ENCODE measurements at places on chromosomes 4 and X. TPM values are rescaled to one million over a fixed set of nuclear protein-coding genes. Genes with fewer than 3 reads are reported as not detected.

Gene CCDC149
- 37.7 TPM for total RNA-seq

Gene SOX3
- not detected for total RNA-seq

Gene SPANXB1
- not detected for total RNA-seq

Gene IL15
- 3.8 TPM for total RNA-seq

Gene MAGEA3
- not detected for total RNA-seq

Gene CFAP47
- total RNA-seq, result not detected

Gene S100G
- total RNA-seq, result not detected

Gene MYOZ2
- 0.58 TPM for total RNA-seq

Gene GASK1B
- 37.0 TPM for total RNA-seq

Gene PTTG2
- total RNA-seq, result 2.0 TPM

Gene SPANXN3
- total RNA-seq, result not detected

- DNase-seq, result no peak
- no peaks in the 10 kb centered on the region for H3K27me3 ChIP-seq
- no peaks in the 10 kb centered on the region for H3K36me3 ChIP-seq
- H3K4me3 ChIP-seq, result no peak overlapping the region
- H3K27ac ChIP-seq, result no peak overlapping the region
- H3K4me1 ChIP-seq, result no peaks in the 10 kb centered on the region
Measured at GRCh38 chr4:35793045-35793722, 451.1 kb downstream of the ARAP2 start.

GRCh38 chrX:41542135-41542534, 95.0 kb downstream of the NYX start:
- DNase-seq, result no peak
- H3K4me1 ChIP-seq, result no peaks in the 10 kb centered on the region
- no peaks in the 10 kb centered on the region for H3K27me3 ChIP-seq
- H3K36me3 ChIP-seq, result no peaks in the 10 kb centered on the region

DNA sequence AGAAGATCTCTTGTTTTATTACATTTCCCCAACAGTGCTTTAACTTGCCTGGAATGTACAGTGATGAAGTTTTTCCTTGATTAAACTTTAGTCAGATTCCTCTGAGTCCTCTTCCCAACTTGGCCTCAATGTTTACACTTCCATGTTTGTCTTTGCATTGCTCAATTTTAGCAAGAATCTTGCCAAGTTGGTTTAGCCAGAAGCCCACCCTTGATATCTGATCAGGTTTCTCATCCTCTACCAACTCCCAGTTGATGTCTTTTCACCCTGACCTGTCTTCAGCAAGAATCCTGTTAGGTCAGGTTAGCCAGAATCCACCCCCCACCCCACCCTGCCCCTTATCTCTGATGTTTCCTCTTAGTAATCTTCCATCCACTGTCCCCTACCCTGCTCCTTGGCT, 120.9 kb downstream of the MBNL3 start:
- H3K4me3 ChIP-seq, result no peak overlapping the region
- DNase-seq, result no peak
- no peaks in the 10 kb centered on the region for H3K4me1 ChIP-seq
- H3K27ac ChIP-seq, result no peak overlapping the region

- peaks cover 30% of the 10 kb centered on the region for H3K4me1 ChIP-seq
- peak overlapping the region; percentile 95 for H3K27ac ChIP-seq
- no peaks in the 10 kb centered on the region for H3K27me3 ChIP-seq
- H3K36me3 ChIP-seq, result no peaks in the 10 kb centered on the region
Measured at GRCh38 chr4:26319949-26320537, 771 bp upstream of the RBPJ start.

DNA sequence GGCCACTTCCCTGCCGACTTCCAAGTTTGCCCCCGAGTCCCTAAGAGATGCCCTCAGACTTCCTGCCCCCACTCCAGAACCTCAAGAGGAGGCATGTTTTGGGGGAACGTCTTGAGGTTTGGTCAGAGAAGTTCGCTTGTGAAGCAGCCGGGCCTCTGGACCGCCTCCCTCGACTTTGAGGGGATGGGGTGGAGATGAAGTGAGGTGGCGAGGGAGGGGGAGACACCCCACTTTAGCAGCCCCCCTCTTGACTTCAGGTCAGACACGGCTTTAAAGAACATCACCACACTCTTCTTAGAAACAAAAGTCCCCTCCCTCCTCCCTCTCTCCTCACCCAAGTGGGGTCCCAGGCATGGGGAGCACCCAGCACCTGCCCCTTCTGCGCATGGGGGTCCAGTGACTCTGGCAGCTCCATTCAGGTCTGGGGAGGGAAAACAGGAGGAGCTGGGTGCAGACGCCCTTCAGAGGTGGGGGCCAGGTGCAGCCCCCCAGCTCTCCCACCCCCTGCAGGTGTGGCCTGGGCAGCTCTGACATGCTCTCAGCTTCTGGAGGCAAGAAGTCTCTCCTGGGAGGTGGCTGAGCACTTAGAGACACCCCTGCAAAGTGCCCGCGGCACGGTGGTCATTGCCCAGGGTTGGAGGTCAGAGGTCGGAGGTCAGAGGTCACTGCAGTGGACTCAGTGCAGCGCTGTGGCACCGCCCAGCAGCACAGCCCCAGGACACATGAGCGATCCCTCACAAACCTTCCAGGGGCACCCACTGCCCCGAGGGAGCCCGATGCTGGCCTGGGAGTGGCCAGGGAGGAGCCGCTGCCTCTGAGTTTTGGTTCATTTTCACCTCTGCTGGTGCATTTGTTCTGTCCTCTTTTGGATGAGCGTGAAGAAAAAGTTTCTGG, 108.8 kb downstream of the CPZ start:
- no peaks in the 10 kb centered on the region for H3K36me3 ChIP-seq
- no peaks in the 10 kb centered on the region for H3K27me3 ChIP-seq
- DNase-seq, result no peak
- no peak overlapping the region for H3K27ac ChIP-seq
- no peak overlapping the region for H3K4me3 ChIP-seq

- peaks cover 97% of the 10 kb centered on the region for H3K4me1 ChIP-seq
- H3K36me3 ChIP-seq, result no peaks in the 10 kb centered on the region
- DNase-seq, result no peak
- no peak overlapping the region for H3K4me3 ChIP-seq
- no peaks in the 10 kb centered on the region for H3K27me3 ChIP-seq
Measured at GRCh38 chr4:2802618-2803531, 10.0 kb downstream of the SH3BP2 start.

GRCh38 chr4:158821228-158821971, 52.6 kb downstream of the FNIP2 start:
- DNase-seq, result no peak
- H3K36me3 ChIP-seq, result no peaks in the 10 kb centered on the region
- peaks cover 78% of the 10 kb centered on the region for H3K4me1 ChIP-seq
- peak overlapping the region; percentile 5 for H3K27ac ChIP-seq
- H3K4me3 ChIP-seq, result no peak overlapping the region

GRCh38 chr4:83231620-83232076, 53.0 kb downstream of the COQ2 start:
- no peaks in the 10 kb centered on the region for H3K4me1 ChIP-seq
- DNase-seq, result no peak
- no peaks in the 10 kb centered on the region for H3K36me3 ChIP-seq
- no peaks in the 10 kb centered on the region for H3K27me3 ChIP-seq

GRCh38 chr4:145954924-145955339, 16.3 kb upstream of the ZNF827 start:
- DNase-seq, result no peak
- H3K27ac ChIP-seq, result no peak overlapping the region
- H3K36me3 ChIP-seq, result no peaks in the 10 kb centered on the region
- H3K4me1 ChIP-seq, result no peaks in the 10 kb centered on the region
- H3K4me3 ChIP-seq, result no peak overlapping the region

DNA sequence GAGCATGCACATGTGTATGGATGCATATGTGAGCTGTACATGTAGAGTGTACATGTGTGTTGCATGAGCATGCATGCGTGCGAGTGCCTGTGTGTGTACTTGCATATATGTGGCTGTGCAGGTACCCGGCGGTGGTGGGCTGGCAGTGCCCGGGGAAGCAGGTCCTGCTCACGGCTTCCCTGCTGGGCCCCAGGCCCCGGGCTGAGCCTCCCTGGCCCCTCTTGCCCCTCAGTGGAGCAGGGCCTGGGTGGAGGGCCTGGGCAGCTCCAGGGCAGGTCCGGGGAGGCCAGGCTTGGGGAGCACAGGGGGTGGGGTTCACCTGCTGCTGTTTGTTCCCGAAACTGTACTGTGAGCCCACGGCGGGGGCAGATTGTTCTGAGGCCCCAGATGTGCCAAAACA, 9.4 kb downstream of the NAT8L start:
- no peaks in the 10 kb centered on the region for H3K27me3 ChIP-seq
- no peaks in the 10 kb centered on the region for H3K4me1 ChIP-seq
- H3K36me3 ChIP-seq, result no peaks in the 10 kb centered on the region
- no peak overlapping the region for H3K4me3 ChIP-seq
- DNase-seq, result no peak

DNA sequence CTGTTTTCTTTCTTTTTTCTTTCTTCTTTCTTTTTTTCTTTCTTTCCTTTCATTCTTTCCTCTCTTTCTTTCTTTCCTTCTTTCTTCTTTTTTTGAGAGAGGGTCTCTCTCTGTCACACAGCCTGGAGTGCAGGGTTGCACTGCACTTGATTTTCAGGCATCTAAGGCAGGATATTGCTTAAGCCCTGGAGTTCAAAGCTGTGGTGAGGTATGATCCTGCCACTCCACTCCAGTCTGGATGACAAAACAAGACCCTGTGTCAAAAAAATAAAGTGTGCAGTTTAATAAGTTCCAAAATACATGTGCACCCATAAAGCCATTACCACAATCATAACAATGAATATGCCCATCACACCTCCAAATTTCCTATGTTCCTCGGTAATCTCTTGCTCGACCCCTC, 10.6 kb upstream of the ZNF718 start:
- H3K27me3 ChIP-seq, result no peaks in the 10 kb centered on the region
- no peaks in the 10 kb centered on the region for H3K36me3 ChIP-seq
- H3K4me3 ChIP-seq, result no peak overlapping the region

GRCh38 chr4:74197080-74197479, 39.2 kb downstream of the MTHFD2L start:
- H3K36me3 ChIP-seq, result no peaks in the 10 kb centered on the region
- H3K27me3 ChIP-seq, result no peaks in the 10 kb centered on the region

- no peak overlapping the region for H3K4me3 ChIP-seq
- DNase-seq, result no peak
- H3K4me1 ChIP-seq, result no peaks in the 10 kb centered on the region
- H3K27ac ChIP-seq, result no peak overlapping the region
- no peaks in the 10 kb centered on the region for H3K36me3 ChIP-seq
Measured at GRCh38 chr4:45082101-45082500, 355.7 kb upstream of the GNPDA2 start.

- H3K27ac ChIP-seq, result no peak overlapping the region
- peaks cover 93% of the 10 kb centered on the region for H3K27me3 ChIP-seq
- DNase-seq, result no peak
- no peaks in the 10 kb centered on the region for H3K4me1 ChIP-seq
Measured at GRCh38 chr4:1534876-1535526, 128.8 kb upstream of the NKX1-1 start.

GRCh38 chr4:32003548-32003947, 1283.4 kb downstream of the PCDH7 start:
- no peaks in the 10 kb centered on the region for H3K4me1 ChIP-seq
- H3K4me3 ChIP-seq, result no peak overlapping the region
- no peak for DNase-seq
- H3K36me3 ChIP-seq, result no peaks in the 10 kb centered on the region
- no peak overlapping the region for H3K27ac ChIP-seq

DNA sequence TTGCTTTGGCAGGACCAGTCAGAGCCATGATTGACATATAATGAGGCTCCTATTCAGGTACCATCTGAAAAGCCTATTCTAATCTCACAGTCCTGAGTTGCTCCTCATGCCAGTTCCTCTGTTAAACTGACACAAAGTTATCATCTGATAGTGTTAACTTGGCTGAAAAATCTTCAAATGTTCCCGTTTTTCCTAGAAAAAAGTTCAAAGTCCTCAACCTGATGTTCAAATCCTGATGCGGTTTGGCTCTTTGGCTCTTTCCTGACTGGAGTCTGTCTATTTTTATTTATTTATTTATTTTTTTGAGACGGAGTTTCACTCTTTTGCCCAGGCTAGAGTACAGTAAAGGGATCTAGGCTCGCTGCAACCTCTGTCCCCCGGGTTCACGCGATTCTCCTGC, 244.2 kb downstream of the ANKRD50 start:
- H3K27ac ChIP-seq, result no peak overlapping the region
- DNase-seq, result no peak
- H3K4me1 ChIP-seq, result no peaks in the 10 kb centered on the region
- H3K27me3 ChIP-seq, result no peaks in the 10 kb centered on the region

GRCh38 chr4:122914292-122914904, 8.0 kb downstream of the NUDT6 start:
- no peaks in the 10 kb centered on the region for H3K27me3 ChIP-seq
- H3K4me1 ChIP-seq, result no peaks in the 10 kb centered on the region
- H3K4me3 ChIP-seq, result no peak overlapping the region
- no peak overlapping the region for H3K27ac ChIP-seq
- H3K36me3 ChIP-seq, result peaks cover 20% of the 10 kb centered on the region

DNA sequence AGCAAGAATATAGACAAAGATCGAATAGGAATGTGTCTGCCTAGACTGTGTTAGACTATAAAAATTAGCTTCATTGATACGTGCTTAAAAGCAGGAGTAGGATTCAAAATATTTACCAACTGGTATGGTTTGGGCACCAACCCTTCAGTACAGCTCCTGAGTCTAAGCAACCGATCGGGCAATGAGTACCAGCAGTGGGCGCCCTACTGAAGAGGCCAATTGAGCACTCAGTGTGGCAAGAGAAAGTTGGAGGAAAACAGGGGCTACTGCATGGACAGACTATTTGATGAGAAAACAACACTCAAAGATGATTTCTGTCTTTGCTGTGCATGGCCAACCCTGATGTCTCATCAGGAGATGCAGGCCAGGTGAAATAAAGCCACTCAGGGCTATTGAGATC, 176.0 kb upstream of the NWD2 start:
- H3K4me1 ChIP-seq, result no peaks in the 10 kb centered on the region
- H3K4me3 ChIP-seq, result no peak overlapping the region
- no peaks in the 10 kb centered on the region for H3K27me3 ChIP-seq
- H3K27ac ChIP-seq, result no peak overlapping the region

DNA sequence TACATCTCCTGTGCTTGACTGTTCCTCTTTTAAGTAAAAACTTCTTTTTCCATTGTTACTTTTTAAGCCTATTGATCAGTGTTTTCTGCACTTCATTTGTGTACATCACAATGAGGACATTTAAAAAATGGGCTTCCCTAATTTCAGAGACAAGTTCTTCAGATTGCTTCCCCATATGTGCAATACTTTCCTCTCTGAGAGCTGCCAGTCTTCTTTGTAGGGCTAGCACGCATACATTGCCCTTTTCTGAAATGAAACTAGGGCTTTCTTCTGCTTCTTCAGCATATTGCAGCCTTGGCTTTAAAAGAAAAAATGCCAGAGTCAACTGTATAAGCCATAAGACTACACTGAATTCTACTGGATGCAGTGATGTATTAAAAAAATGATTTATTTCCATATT, 37.8 kb downstream of the FAT4 start:
- H3K27me3 ChIP-seq, result no peaks in the 10 kb centered on the region
- DNase-seq, result no peak
- no peak overlapping the region for H3K4me3 ChIP-seq
- H3K4me1 ChIP-seq, result no peaks in the 10 kb centered on the region
- no peaks in the 10 kb centered on the region for H3K36me3 ChIP-seq
